ENCODE measurements at places on chromosomes 3 and 15.

DNA sequence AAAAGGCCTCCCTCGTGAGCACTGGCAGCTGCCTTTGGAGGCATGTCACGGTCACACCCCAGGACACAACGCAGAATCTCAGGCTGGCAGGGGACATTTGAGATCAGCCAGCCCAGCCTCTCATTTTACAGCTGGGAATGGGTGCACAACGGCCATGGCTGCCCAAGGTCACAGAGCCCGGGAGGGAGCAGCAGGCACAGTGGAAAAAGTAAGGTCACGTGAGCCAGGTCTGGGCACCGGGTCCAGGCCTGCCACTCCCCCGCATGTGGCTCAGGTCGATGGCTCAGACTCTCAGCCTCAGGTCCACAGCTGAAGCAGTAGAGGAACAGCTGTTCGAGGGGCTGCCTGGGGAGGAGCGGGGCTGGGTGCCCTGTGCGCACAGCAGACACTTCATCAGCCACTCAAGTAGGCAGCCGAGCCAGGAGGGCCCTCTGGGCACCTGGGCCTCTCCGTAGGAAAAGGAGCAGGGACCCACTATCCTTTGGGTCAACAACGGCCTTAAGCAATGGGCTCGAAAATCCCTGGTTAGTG lies 260.6 kb downstream of the GOLGA6L6 start:
- no peak for DNase-seq

- no peak for DNase-seq
Observed at GRCh38 chr3:32842531-32842931, 24.7 kb downstream of the TRIM71 start.

DNA sequence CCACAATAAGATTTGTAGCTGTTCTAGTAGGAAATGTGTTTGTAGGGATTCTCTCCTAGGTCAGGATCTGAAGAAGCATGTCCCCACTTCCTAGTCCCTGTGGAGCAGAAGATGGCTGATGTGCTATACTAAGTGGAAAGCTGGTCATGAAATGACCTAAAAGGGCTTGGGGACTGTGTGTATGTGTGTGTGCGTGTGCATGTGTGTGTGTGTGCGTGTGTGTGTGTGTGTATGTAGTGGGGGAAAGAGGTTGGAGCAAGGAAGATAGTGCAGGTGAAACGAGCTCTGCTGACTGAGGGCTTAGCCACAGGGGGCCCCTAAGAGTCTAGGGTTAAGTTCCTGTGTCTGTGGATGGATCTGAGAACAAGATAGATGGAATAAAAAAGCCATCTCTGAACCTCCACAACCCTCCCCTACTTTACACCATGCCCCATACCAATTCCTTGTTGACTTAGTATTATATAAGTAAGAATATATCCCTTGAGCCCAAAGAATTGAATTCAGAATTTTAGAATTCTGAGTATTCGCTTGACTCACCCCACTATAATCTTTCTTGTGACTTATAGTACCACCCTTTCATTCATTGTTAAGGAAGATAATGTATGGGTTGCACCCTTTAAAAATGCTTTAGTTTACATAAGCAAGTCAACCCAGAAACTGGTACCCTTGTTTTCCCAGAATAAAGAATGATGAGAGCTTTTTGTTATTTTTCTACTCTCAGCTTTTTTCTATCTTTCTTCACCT lies 96.1 kb downstream of the RPL22L1 start:
- DNase-seq = no peak

DNA sequence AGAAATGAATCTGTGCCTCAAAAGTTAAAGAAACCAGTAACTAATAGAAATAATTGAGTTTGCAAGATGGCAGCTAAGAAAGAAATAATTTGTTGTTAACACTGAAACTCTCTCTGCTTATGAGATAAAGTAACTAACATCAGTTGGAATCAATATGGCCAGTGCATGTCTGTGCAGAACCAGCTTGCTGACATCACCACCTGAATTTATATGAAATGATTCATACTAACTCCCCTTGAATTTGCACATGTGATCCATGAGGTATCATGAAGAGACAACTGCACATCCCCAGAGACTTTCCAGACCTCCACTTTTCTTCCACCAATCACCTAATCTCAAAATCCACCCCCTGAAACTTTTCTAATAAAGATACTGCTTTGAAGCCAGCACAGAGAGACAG lies 10.3 kb upstream of the SLC25A38 start:
- no peak for DNase-seq

DNA sequence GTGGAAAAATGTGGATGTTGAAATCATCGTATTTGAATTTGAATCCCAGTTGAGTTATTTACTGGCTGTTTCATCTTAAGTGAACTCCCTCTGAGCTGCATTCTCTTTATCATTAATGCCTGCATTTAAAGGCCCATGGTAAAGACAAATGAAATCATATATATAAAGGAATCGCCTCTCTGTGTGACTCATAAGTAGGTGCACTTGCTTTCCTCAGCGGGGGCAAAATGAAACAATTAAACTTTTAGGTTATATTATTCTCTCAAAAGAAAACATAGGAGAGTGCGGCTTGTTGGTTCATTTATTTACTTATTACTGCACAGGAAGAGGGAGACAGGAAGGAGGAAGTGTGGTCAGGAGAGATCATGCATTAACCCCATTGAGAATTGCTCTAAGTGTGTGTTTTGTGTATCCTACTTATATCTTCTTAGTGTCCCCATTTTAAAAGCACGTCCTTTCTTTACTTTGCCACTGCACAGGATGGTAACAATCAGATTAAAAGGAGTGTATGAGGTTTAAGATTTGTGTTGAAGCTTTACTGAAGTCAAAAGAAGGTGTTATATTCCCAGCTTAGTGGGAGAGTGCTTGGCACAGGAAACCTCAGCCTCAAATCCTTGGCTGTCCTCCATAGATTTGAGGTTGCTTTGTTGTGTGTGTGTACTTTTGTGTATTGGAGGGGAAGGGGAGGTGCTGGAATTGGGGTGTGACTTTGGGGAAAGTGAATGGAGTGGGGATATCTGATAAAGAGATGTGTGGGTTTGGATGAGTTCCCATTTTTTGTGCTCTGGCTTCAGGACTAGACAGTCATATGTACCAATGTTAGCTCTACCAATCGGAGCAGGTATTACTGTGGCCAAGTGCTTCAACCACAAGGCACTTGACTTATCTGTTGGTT lies 595.8 kb upstream of the NR2F2 start:
- DNase-seq = no peak

GRCh38 chr3:184078851-184079250 lies 18.0 kb upstream of the HTR3E start:
- no peak for DNase-seq

DNA sequence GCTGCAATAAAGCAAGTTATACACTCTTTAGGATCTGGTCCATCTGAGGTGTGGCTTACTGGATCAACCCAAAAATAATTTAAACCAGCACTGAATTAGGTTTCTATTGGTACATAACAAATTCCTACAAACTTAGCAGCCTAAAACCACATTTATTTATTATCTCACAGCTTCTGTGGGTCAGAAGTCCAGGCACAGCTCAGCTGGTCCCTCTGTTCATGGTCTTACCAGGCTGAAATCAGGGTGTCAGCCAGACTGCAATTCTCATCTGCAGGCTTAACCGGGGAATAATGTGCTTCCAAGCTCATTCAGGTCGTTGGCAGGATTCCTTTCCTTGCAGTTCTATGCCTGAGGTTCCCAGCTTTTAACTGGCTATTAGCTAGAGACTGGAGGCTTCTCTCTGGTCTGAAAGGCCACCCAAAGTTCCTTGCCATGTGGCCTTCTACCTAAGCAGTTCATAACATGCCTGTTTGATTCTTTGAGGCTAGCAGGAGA lies 477.4 kb upstream of the WNT5A start:
- no peak for DNase-seq

DNA sequence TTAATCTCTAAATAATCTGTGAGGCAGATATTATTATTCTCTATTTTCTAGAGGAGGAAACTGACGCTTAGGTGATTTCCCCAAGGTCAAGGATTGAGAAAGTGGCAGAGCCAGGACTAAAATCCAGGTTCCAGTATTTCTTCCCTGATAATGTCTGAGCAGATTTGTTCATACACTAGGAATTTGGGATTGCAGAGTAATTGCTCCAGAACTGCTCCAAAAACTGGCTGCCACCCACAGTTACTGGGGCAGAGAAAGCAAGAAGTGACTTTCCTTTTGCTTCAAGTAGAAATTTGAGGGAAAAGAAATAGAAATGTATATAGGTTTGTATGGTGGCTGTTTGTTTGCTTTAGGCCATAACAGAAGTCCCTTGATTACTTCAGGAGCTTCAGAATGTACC lies 60.6 kb downstream of the SLC12A8 start:
- DNase-seq = no peak

GRCh38 chr3:39809181-39809994 lies at the start of gene MYRIP:
TSS of gene MYRIP (plus strand) at chr3:39809609. CDS start at chr3:39900817, 91,208 bp downstream.
- no peak for DNase-seq

DNA sequence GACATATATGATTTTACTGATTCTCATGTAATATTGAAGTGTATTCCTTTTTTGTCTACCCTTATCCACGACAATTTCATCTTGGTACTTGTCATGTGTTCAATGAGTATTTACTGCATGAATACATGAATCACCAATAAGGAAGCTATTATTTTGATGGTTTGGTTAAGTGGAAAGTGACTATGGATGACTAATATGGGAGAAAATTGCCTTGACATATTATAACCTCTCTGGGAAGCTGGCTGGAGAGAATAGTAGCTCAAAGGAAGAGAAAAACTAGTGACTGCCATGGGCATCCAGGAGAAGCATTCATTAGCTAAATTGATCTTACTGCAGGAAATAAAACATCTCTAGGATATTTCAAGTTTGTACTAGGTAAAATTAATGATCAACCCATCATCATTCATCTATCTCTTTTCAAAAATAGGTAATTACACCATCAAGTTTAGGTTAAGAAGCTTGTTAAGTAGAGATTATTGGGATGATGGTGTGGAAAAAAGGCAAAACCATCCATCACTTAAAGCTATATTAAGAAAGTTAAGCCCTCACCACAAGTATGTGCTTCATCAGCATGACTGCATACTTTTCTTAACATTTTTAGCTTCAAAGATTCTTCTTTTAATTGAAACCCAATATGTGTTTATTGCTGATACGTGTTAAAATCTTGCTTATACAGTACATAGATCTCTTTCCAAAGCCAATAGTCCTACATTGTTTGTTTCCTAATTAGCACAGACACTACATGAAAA lies 455.2 kb upstream of the ARPP21 start:
- DNase-seq = no peak

GRCh38 chr15:51170882-51171633 lies 76.4 kb upstream of the TNFAIP8L3 start:
- DNase-seq = no peak

DNA sequence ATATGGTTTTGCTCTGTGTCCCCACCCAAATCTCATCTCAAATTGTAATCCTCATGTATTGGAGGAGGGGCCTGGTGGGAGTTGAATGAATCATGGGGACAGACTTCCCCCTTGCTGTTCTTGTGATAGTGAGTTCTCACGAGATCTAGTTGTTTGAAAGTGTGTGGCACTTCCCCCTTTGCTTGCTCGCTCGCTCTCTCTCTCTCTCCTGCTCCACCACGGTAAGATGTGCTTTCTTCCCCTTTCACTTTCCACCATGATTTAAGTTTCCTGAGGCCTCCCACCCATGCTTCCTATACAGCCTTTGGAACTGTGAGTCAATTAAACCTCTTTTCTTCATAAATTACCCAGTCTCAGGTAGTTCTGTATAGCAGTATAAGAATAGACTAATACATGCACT lies 60.7 kb downstream of the GSK3B start:
- DNase-seq = no peak

GRCh38 chr15:97995881-97996603 lies 35.5 kb downstream of the ARRDC4 start:
- DNase-seq = no peak

DNA sequence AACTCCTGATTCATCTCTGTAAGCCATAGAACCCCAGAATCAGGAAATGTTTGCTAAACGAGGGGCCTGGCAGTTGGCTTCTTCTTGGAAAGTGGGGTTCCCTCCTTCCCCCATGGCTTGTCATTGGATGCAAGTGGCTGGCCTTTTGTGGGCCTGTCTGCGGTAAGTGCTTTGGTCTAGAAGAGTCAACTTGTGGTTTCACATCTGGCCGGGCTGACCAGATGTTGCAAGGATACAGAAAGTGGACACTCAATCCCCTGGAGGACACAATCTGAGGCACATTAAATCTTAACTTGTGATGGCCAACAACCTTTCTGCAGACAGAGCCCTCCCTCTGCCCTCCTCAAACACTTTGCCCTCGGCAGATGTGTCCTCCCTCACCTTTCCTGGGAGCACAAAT lies 1.1 kb downstream of the FAH start:
- DNase-seq = no peak

DNA sequence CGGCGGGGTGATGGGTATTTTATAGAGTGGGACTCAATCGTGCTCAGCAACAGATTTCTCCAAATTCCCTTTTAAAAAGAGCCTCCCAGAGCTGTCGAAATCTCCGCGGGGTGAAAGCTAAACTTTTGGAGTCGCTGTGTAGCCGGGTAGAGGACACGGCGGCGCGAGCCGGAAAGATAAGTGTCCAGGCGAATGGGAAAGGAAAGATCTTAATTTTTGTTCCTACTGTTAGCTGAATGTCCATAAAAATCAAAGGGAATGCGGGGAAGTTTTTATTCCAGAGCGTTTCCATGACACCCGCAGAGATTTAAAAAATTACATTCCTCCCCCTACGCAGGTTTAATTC lies 9.1 kb downstream of the EOMES start:
- no peak for DNase-seq

GRCh38 chr15:51796847-51797401 lies 32.5 kb upstream of the TMOD3 start:
- DNase-seq = no peak

DNA sequence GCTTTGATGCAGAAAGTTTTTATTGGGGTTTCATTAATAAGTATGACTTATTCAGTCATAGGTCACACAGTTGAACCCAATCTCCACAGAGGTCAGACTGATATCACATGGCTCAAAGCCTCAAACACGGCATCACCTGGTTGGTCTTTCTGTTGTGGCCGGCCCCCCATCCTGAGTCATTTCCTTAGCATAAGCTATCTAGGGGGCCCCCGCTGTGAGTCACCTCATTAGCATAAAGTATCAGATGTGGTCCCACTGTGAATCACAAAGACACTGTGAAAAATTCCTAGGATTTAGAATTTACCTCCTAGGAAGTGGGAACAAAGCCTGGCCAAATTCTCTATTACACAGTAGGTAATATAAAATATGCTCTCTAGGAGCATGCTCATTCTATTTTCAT lies 502.2 kb downstream of the PYDC2 start:
- DNase-seq = no peak

DNA sequence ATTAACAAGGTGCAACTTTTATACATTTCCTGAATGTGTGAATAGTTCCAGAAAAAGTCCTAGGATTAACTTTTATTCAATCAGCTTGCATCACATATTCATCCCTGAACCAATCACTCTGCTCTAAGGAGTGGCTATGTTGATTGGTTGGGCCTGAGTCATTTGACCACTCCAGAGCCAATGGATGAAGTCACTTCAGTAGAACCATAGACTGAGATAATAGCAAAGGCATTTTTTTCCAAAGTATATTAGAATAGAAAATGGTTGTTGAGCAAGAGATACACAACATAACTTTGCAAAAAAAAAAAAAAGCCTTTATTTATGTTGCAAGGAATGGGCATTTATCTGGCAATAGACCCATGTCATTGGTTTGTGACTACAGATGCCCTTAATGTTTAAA lies 55.5 kb upstream of the AGTR1 start:
- DNase-seq = no peak
